ENCODE measurements at places on chromosomes 6 and 20.

DNA sequence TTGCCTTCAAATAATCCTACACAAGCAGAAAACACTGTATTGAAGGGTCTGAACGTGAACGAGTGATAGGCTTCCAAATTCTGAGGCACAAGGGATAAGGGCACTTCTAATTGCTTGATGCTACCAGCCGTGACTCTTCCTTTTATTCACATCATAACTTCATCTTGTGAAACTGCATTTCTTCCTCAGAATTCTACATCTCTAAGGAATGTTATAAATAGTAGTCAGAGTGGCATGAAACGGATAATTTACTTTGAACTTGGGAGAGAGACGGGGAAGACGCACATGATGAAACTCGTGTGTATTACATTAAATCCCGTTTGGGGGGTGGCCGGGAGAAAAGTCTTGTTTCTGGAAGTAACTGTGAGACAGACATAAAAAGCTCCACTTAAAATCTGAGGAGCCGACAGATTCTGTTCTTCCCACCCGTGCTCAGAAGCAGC is 754 bp downstream of the HDDC2 start:
- DNase-seq: peak; percentile 60

GRCh38 chr6:25179051-25179778 is 100.0 kb upstream of the CARMIL1 start:
- DNase-seq: peak; percentile 75

DNA sequence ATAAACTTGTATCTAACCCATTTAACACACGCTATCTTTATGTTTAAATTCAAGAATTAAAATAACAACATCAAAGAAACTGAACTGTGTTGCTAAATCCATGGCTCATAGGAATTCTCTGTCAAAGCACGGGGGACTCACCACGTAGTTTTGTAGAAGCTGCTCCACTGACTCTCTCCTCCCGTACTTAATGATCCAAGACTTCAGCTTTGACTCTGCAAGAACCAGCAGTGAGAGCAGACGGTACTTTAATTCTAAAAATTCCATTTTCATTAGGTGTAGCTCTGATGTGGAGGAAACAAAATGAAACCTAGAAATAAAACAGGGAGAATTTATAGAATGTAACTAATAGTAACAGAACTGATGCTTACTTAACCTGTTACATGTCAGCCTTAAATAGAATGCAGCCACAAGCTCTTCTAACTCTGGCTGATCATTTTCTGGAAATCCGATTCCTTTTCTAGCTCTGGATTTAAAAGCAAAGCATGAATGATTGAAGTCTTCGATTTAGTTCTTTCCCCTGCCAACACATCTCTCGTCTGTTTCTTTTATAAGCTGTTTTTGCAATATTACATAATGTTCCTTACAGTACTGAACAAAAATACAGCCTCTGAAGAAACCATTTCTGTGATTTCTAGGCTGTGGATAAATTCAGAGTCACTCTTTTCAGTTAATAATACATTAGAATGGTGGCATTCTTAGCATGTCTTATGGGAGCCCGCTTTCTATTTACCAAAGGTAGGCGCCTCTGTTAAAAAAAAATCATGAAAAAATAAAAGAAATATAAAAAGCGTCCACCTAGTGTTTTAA is 165.5 kb downstream of the SYNE1 start:
- peak; percentile 8 for DNase-seq

DNA sequence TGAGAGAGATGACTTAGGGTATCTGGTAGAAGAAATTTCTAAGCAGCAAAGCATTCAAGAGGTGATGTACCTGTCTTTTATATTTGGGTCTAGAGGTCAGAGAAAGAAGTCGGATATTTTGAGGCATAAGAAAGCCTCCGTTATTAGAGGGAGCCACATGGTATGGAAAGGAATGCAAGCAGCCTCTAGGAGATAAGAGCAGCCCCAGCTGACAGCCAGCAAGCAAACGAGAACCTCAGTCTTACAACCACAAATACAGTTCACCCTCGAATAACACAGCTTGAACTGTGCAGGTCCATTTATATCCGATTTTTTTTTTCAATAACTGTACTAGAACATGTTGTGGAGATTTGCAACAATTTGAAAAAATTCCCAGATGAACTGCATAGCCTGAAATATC is 190.7 kb upstream of the VGLL2 start:
- DNase-seq: no peak

DNA sequence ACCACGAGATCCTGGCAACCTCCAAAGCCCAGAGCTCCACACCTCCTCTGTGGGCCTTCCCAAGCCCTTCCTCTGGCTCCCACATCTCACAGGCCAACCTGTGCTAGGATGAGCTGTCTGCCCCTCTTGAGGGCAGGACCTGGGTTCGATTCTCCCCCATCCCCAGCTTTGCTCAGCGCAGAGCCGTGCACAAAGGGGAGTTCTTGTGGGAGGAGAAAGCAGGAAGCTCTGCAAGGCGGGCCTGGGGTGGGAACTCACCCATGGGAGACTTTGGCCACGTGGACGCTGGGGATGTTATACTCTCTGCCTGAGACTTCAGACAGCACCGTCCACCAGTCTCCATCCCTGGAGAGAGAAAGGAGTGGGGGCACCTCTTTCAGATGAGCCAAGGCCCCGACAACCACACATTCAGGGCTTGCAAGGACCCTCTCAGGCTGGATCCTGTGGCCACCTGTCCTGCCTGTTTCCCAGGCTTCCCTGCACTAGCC is 12.7 kb downstream of the SLA2 start:
- no peak for DNase-seq

- no peak for DNase-seq
Measured at GRCh38 chr20:51227744-51228143, 204.8 kb upstream of the KCNG1 start.

DNA sequence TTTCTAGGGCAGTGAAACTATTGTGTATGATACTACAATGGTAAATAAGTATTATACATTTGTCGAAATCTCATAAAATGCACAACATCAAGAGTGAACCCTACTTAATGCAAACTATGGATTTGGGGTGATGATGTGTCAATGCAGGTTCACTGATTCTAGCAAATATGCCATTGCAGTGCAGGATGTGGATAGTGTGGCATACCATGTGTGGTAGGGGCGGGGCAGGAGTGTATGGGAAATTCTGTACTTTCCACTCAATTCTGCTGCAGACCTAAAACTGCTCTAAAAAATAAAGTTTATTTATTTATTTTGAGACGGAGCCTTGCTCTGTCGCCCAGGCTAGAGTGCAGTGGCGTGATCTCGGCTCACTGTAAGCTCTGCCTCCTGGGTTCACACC is 44.3 kb downstream of the ABHD12 start:
- DNase-seq: no peak

DNA sequence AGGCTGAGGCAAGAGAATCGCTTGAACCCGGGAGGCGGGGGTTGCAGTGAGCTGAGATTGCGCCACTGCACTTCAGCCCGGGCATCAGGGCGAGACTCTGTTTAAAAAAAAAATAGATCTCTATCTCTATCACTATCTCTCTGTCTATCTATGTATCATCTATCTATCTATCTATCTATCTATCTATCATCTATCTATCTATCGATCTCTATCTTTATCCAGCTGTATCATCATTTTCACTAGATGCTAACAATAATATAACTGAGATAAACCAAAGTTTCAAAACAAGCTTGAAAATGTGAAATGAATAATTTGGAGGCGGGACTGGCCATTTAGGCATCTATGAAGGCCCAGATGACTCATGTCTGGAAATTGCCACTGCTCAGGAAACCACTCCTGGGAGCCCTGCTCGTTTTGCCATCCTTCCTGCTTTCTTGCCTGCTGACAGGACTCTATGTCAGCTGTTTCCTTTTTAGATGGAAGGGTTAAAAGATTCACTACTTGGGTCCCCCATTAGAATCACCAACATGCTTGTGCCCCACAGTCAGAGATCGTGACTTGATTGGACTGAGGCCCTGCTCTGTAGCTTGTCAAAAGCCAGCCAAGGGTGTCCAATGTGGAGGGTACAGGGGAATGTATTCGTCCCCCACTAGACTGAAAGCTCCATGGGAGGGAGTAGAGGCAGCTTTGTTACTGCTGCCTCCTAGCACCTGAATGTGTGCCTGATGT is 61.7 kb downstream of the UTRN start:
- DNase-seq: peak; percentile 43

GRCh38 chr20:8809107-8809953 is 259.6 kb upstream of the PLCB4 start:
- no peak for DNase-seq

GRCh38 chr6:111118826-111119225 is 31.5 kb downstream of the SLC16A10 start:
- no peak for DNase-seq

GRCh38 chr20:32252189-32252588 is 25.3 kb upstream of the KIF3B start:
- DNase-seq: no peak

DNA sequence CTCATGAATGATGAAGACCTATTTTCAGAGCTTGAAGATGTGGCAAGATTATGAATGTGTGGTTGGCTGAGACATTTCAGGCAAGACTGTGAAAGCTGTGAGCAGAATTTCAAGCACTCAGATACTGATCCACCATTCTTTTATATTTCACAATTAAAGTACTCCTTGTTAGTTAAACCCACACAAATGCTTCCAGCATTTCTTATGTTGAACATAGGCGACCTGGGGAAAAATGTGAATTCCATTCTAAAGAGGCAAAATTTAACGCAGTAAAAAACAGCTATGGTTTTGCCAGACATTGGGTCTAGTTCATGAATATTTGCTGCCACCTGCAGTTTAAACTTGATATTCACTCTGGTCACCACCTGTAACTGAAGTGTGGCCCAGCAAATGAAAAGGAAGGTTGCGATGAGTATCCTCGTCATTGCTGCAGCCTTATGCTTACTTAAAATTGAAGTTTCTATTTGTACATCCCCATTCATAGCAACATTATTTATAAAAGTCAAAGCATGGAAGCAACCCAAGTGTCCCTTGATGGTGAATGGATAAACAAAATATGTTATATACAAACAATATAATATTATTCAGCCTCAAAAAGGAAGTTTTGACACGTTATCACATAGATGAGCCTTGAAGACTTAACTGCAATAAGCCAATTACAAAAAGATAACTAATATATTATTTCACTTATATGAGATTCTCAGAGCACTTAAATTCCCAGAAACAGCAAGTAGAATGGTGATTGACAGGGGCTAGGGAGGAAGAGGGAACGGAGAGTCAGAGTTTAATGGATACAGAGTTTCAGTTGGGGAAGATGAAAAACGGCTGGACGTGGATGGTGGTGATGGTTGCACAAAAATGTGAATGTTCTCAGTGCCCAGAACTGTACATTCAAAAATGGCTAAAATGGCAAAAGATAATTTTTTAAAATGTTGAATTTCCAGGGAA is 32.4 kb upstream of the FAM184A start:
- peak; percentile 45 for DNase-seq

GRCh38 chr6:18380158-18380836 is 6.9 kb upstream of the RNF144B start:
- peak; percentile 34 for DNase-seq

- DNase-seq: peak; percentile 88
Measured at GRCh38 chr6:148523048-148523447, 180.4 kb downstream of the SASH1 start.

DNA sequence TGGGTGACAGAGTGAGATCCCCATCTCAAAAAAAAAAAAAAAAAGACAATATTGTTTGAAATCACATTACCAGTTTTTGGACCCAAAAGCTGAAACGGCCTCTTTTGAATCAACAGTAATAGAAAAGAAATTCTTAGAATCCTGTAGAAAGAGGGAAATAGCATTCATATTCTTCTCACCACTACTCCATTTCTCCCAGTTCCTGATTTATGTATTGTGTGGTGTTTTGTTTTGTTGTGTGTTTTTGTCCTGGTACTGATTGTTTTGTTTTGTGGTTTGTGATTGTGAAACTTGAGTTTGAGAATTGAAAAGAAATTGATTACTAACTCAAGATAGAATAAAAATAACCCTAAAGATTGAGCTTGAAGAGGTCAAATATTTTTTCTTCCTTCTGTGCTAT is 26.2 kb upstream of the EEF1A1 start:
- no peak for DNase-seq
